Astrocyte (in vitro differentiated cells and primary cell): ENCODE measurements at places on chromosomes 11 and 22. TPM values are rescaled to one million over a fixed set of nuclear protein-coding genes. Genes with fewer than 3 reads are reported as not detected.
A peak's percentile ranks its signal among the peaks of the same experiment; 100 is the strongest.

TREH gene
- not detected in 2 replicates for total RNA-seq

CNGA4 gene
- total RNA-seq = 0.16 and 0.31 TPM in 2 replicates

HPX gene
- total RNA-seq = 1.7 and 1.9 TPM in 2 replicates

- no peak for DNase-seq
Measured at GRCh38 chr11:10478574-10479550, 23.8 kb downstream of the AMPD3 start.

APOBEC3F gene
- 10.4 and 11.0 TPM in 2 replicates for total RNA-seq

DNA sequence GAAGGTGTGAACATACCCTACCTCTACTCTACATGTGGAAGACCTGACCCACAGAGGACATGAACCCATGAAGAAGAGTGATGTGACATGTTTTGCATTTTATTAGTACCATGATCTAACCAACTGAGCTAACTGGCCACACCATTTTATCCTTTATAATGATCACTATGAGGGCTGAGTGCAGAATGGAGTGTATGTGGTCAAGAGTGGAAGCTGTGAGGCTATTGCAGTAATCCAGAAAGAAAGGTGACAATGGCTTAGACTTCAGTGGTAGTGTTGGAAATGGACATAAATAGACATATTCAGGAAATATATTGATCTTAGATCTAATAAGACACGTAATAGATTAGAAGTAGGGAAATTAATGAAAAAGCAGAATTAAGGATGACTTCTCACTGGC, 3.8 kb downstream of the SRSF8 start:
- DNase-seq = no peak

- DNase-seq = no peak
Measured at GRCh38 chr11:35536470-35536869, 11.1 kb upstream of the PAMR1 start.

- DNase-seq = peak; percentile 69
Measured at GRCh38 chr11:28144808-28145207, 36.6 kb downstream of the METTL15 start.

DNA sequence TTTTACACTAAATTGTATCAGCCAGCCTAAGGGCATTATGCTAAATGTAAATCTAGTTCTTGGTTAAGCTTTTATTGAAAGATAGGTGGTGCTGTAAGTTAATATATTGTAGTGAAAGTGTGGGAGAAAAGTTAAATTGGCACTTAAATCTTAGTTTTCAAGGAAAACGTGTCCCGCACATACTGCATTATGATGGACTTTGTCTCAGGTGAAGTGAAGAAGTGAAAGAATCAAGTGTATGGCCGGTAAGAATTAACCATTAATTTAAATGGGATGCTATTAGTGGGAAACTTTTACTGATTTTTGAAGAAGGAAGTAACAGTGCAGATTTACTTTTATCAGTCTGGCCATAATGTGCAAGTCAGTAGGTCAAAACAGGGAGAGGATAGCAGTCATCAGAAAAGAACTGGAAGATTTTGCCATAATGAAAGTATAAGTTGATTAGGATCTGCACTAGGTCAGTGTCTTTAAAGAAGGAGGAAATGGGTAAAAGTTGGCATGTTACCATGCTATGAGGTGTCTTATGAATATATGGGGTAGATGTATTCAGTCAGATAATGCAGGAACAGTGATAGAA, 81.6 kb downstream of the PDHX start:
- DNase-seq = no peak

DNA sequence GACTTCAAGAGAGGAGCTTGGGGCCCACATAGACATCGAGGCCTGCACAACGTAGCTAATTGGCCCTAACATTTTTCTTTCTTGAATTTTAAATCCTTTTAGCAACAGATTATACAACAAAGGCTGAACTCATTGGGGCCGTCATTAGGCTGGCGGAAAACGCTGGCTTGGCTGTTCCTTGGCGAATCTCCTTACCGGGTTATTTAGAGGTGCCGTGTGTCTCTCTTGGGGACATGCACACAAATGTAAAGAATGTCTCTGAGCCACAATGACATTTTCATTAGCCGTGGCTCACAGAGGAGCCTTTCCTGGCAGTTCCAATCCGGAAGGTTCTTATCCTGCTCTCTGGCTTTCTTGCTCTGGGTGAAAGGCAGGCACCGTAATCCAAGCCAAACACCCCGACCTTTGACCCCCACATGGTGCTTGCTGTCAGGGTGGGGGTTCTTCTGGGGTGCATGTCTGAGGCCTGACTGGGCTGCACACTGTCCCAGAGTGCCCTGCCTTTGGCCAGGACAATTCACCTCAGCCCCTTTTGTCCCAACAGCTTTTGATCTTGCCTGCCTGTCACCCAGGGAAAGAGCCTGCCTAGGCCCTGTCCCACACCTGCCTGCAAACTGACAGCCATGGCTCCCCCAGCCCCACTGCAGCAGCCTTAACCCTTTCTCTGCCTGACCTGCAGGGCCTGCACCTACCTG, 9.2 kb upstream of the FGF3 start:
- DNase-seq = no peak

DNA sequence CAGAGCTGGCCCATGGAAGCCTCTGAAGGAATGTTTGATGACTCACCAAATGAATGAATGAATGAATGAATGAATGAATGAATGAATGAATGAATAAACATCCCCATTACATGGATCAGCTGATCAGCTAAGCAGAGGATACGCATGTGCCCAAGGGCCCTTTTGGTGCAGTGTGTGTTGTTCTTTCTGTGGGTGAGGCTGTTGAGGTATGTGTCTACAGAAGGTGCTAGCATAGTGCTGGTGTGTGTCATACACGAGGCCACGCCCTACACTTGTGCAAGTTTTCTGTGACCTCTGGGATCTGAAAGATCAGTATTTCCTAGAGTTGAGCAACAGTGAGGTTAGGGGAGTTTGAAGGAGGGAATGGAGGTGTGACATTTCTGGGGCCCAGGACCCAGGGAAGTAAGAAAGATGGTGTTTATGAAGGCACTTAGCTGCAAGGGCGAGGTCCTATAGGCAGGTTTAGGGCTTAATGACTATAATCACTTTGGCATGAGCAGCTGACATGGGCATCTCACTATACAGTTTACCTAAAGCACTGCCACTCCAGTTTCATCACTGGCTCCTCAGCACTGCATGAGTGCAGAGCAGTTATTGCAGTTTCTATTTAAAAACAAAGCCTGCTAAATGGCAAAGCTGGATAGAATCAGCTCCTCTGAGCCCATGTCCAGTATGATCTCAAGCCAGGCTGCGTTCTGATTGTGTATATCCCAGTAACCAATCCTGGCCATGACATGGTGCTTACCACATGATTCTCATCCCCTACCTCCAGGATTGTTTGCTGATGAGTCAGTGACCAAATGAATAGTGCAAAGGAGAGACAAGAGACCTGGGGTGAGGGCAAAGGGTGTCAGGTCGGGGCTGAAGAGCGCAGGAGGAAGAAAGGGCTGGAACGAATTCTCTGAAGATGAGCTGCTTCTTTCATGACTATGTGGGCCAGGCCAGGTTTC, 36.4 kb upstream of the E2F8 start:
- DNase-seq = no peak

MEI1 gene
- total RNA-seq = 0.19 and 0.64 TPM in 2 replicates

OR4C5 gene
- total RNA-seq = not detected in 2 replicates

DNA sequence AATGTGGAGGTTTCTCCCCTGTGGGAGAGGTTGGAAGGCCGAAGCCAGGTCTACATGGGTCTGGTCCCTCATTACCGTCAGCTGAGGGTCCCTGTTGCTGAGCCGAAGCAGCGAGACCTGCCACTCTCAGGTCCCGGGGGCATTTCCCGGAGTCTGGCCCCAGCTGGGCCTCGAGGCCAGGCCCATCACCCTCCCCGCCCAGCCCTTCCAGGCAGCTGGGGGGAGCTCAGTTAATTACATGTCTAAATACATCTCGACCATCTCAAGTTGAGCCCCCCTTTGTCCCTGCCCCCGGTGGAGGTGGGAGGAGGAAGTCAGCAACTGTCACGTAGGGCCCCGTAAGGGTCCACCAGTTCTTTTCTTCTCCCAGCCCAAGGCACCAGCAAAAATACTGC, 3.6 kb downstream of the CDKN1C start:
- DNase-seq = no peak

GRCh38 chr11:872799-873198, 30.1 kb downstream of the TSPAN4 start:
- DNase-seq = no peak

DNA sequence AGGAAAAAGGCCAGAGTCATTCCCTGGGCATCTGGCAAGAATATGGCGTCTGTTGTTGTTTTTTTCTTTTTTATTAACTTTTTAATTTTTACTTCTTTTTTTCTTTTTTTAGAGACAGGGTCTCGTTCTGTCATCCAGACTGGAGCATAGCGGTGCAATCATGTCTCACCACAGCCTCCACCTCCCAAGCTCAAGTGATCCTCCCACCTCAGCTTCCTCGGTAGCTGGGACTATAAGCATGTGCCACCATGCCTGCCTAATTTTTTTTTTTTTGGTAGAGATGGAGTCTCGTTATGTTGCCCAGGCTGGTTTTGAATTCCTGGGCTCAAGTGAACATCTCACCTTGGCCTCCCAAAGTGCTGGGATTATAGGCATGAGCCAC, 54.0 kb upstream of the PRDM11 start:
- DNase-seq = no peak

DNA sequence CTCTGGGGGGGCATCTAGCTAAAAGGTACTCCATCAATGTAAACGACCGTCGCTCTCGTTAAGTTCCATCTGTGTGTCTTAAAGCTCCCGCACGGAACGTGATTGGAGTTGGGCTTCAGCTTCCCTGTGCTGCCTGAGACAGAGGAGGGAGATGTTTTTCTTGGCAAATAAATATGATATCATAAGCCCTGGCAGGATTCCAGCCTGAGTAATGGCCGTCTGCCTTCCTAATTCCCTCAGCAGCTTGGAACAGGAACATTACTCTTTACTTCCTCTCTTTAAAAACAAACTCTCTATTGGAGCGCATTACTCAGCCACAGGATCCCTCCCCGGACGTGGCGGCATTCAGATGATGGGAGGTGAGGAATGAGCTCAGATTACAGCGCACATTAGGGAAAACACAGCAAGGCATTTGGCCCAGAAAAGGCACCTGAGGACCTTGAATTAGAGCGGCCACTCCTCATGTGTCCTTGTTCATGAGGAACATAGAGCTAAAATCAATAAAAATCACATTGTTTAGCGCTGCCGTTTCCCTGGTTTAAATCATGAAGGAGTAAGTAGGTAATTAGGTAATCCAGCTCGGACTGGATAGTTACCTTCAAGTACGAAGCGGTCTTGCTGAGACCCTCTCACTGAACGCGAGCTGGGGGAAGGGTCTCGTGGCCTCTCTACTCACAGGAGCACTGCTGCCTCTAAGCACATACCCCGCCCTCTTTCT, 230.4 kb downstream of the ST3GAL4 start:
- DNase-seq = peak; percentile 91

PICALM gene
- total RNA-seq = 254 and 260 TPM in 2 replicates

- no peak for DNase-seq
Measured at GRCh38 chr11:119350302-119350701, 3.8 kb upstream of the MFRP start.

- no peak for DNase-seq
Measured at GRCh38 chr22:46373159-46373558, 37.6 kb downstream of the TRMU start.

- no peak for DNase-seq
Measured at GRCh38 chr11:98842187-98842586, 178.6 kb upstream of the CNTN5 start.

DNA sequence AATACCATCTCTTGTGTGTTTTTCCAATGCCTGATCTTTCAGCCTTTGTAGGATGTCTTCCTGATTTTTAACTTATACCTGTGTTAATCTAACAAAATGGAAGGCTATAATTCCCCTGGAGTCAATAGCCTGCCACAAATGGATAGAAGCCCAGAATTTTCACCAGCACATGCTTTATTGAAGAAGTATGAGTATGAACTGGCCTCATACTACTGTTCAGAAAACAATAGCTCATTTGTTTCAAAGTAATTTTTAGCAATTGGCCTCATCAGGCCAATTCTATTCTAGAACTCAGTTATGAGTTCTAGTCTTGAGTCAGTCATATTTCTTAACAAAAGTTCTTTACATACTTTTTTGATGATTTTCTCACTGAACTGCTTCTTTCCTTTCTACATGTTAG, 40.6 kb upstream of the SLC37A2 start:
- no peak for DNase-seq

DNA sequence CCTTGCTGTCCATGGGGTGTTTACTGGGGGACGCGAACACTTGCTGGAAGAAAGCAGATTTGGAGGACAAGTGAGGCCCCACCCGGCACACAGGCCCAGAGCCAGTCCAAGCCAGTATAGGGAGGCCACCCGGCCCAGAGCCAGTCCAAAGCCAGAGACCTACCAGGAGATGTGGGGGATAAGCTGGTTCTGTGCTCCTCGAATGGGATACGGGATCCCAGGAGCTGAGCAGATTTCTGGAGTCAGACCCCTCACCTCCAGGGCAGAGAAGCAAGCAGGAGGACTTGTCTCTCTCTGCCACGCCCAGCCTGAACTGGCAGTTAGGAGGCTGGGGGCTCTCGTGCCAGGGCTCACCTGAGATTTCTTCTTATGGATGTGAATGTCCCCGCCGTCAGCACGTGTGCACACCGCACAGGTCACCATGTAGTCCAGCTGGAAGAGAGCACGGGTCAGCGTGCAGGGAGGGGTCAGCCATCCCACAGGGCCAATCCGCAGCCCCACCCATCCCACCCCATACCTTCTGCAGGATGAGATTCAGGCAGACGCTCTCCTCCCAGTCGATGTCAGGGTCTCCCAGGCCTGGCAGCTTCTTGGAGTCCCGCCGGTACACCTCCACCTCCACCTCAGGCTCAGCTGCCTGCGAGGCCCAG, 35.3 kb downstream of the KIAA0930 start:
- DNase-seq = no peak

DNA sequence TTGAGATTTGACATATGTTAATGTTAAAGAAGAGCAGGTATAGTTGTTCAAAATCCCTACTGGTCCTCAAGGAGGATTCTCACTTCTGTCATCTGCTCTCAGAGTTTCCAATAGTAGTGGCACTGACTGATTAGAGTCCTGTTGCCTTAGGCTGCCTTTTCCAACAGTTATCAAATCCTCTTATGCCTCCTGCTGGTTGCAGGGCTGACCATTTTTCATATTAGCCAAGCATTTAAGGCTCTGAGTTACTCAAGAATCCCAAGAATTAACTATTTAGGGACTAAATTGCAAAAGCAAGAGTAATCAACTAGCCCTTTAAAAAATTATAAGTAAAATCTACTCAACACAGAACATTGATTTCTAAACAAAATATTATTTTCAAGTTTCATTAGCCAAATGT, 212.0 kb upstream of the CHORDC1 start:
- DNase-seq = no peak

- DNase-seq = no peak
Measured at GRCh38 chr11:112211536-112211935, 14.7 kb upstream of the PTS start.

DNA sequence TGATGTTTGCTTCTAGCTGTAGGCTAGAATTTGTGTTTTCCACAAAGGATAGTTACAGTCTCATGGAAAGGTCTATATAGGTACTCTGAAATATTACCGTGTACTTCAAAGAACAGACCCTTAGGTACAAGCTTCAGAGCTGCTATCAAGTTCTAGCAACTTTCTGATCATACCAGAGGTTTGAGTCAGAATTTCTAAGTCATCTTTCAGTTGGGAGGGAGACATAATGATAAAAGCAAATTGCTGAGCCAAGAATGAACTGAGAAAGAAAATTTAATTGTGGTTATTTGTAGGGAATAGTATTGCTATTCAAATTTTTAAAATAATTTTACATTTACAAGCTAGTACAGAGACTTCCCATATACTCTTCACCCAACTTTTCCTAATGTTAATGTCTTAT, 19.9 kb upstream of the ME3 start:
- peak; percentile 66 for DNase-seq

SRRD gene
- 33.1 and 34.4 TPM in 2 replicates for total RNA-seq
